Activated CD8-positive, alpha-beta memory T cell treated with anti-CD3 and anti-CD28 coated beads for 48 hours (primary cell): ENCODE measurements at places on chromosomes 7 and 10.
A peak's percentile ranks its signal among the peaks of the same experiment; 100 is the strongest.

DNA sequence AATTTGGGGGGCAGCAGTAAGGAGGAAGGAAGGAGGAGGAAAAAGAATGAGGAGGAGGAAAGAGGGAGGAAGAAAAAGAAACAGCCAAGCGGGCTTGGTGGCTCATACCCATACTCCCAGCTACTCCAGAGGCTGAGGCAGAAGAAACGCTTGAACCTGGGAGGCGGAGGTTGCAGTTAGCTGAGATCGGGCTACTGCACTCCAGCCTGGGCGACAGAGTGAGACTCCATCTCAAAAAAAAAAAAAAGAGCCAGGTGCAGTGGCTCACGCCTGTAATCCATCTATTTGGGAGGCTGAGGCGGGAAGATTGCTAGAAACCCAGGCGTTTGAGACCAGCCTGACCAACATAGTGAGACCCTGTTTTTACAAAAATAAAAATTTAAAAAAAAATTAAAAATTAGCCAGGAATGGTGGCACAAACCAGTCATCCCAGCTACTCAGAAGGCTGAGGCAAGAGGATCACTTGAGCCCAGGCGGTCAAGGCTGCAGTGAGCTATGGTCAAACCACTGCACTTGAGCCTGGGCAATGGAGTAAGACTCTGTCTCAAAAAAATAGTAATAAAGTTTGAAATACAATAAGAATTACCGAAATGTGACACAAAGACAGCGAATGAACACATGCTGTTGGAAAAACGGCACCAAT is 14.1 kb upstream of the CRCP start:
- no peak for DNase-seq

DNA sequence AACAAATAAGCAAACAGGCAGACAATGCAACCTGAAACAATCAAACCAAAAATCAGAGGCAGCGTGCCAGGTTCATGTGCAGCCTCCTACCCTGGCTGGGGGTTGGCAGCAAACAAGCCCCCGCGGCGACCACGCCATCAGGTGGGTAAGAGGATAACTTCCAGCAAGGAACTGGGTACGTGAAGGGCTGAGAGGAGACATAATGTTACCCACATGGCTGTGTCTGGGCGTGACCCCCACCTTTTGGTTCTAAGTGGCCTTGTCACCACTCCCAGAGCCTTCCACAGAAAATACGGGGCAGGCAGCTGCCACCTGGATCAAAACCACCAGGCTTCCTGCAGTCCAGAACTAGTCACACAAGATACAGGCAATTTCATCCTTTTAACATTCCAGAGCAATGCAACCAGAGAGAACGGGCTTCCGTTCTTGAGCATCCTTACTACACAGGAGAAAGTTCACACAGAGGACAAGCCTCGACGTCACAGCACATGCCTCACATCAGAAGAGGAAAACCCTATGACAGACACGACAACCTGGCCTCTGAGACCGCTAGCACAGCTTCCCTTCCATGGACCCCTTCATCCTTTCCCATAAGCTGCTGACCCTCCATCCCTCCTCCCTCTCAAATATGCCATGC is 171.0 kb downstream of the GRID1 start:
- DNase-seq: no peak

GRCh38 chr7:45962861-45963260 is 41.8 kb upstream of the IGFBP3 start:
- no peak for DNase-seq

- no peak for DNase-seq
These were observed 249.2 kb downstream of the DYNC1I1 start for GRCh38 chr7:96021568-96021967.

- DNase-seq: no peak
These were observed 53.2 kb upstream of the SYPL1 start for GRCh38 chr7:106165337-106165736.

- DNase-seq: no peak
These were observed 746 bp upstream of the MRPS16 start for GRCh38 chr10:73253225-73253555.

GRCh38 chr7:35805876-35806275 is 5.0 kb downstream of the SEPTIN7 start:
- no peak for DNase-seq

- no peak for DNase-seq
These were observed 40.4 kb downstream of the PIP4K2A start for GRCh38 chr10:22673785-22674572.

DNA sequence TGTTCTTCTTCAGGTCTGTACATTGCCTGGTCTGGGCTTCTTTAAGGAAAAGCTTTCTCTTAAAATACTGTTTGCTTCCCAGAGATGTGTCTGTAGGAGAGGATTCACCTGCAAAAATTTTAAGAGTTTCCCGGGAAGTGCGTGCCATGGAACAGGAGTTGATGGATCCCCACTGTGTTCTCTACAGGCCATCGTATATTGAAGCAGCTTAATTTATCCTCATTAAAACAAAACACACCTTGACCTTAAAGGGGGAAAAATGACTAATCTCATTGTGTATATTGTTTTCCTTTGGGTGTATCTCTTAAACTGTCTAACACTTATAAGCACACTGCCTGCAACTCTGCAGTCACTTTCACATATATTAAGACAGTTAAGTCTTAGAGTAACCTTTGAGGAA is 111.4 kb downstream of the ST7 start:
- no peak for DNase-seq

GRCh38 chr7:3300221-3300650 is 816 bp upstream of the SDK1 start:
- DNase-seq: no peak

DNA sequence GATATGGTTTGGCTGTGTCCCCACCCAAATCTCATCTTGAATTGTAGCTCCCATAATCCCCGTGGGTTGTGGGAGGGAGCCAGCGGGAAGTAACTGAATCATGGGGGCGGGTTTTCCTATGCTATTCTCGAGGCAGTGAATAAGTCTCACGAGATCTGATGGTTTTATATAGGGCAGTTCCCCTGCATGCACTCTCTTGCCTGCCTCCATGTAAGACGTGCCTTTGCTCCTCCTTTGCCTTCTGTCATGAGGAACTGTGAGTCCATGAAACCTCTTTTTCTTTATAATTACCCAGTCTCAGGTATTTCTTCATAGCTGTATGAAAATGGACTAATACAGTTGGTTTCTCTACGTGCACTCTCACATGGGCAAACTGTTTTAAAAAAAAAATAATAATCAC is 207.7 kb downstream of the SLC25A13 start:
- DNase-seq: no peak

- no peak for DNase-seq
These were observed 74.1 kb upstream of the PARD3 start for GRCh38 chr10:34889004-34889869.

DNA sequence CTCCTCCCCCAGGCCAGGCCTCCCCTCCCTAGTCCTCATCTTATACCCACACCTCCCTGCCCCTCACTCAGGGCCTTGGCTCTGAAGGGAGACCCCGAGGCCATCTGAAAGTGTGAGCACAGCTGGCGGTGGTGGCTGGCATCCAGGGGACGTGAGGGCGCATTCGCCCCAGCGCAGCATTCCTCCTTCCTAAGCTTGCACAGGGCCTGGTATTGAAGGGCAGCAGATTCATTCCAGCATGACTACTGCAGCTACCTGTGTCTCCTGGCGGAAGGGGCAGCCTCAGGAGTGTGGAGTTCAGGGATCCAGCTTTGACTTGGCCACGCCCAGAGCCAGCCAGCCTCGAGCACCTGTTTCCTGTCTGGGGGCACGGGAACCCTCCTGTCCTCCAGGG is 72.6 kb downstream of the PARP12 start:
- no peak for DNase-seq

- DNase-seq: no peak
These were observed 20.4 kb downstream of the ITGB8 start for GRCh38 chr7:20350996-20351692.

- no peak for DNase-seq
These were observed 103.3 kb downstream of the BBS9 start for GRCh38 chr7:33232632-33233145.

DNA sequence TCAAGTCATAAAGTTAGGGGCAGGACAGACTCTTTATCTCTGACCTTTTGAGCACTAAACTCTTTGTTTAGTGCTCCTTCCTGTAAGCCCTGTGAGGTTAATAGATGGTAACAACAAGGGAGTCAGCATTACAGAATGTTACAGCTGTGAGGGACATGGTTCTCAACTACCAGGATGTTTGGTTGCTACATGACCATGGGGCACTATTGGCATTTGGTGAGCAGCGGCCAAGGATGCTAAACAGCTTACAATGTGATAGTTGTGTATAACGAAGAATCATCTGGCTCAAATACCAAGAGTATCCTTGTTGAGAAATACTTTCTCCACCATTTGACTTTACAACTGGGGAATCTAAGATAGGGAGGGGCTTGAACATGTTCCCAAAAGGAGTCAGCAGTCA is 35.4 kb upstream of the HPS1 start:
- DNase-seq: no peak

DNA sequence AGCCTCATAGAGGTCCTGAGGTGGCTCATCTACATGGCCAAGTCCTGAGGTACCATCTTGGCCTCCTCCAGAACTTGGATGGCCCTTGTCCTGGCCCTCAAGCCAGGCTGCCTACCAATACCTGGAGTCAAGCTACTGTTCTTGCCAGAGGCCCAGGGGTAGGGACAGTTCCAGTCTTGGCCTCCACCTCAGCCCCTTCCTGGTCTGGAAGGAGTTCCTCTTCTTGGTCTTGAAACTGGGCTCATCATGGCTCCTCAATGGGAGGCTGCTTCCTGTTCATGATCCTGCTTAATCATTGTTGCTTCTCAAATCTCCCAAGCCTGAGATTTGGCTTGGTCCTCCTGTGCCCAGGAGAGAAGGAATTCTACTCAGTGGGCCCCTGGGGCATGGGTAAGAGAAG is 3.9 kb downstream of the HPS6 start:
- DNase-seq: no peak

- no peak for DNase-seq
These were observed 58.9 kb downstream of the XRCC2 start for GRCh38 chr7:152617056-152617455.

- DNase-seq: no peak
These were observed 98.0 kb upstream of the GATA3 start for GRCh38 chr10:7956508-7956907.

- DNase-seq: no peak
These were observed 38.2 kb downstream of the PPP1R3A start for GRCh38 chr7:113880559-113880958.

DNA sequence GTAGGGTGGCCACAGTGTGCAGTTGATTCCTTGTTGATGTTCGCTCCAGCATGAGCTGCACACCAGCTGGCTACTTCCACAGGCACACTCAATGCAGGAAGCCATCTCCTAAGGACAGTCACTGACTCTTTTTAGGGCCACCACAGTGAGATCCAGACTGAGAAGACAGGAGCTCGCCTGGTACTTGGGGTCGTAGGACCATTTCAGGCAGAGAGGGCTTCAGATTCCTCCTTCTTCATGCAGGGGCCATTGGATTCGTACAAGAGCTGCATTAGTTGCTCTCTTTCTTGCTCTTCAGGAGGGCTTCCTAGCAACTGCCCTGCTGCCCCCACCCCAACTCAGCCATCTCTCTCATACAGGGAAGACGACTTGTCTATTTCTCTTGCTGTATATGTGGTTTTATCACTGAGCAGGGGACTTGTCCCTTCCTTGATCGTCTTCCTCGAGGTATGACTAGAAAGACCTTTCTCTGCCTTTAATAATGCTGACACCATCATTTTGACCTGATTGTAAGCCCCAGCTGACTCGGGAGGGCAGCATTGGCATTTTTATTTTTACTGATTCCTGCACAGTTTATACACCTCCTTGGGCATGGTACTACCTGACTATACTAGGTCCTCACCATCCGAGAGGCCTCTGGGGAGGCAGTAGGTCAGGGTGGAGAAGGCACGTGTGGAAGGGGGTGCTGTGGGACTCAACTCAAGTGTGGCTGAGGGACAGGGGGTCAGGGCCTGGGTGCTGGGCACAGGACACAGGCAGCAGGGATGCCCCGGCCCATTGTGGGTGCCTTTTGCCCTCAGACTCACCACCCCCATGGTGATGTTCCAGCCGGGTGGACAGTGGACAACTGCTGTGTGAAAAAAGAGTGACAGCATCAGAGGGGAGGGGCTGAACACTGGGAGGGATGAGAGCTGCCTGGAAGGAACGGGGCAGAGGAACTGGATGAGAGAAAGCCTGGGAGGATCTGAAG is 136.7 kb upstream of the ZNF746 start:
- no peak for DNase-seq

- DNase-seq: no peak
These were observed 17.7 kb downstream of the CCL24 start for GRCh38 chr7:75795831-75796285.

GRCh38 chr7:41438705-41439514 is 264.0 kb downstream of the INHBA start:
- DNase-seq: no peak

GRCh38 chr7:110839866-110840265 is 251.1 kb upstream of the LRRN3 start:
- DNase-seq: no peak

- DNase-seq: no peak
These were observed 16.8 kb downstream of the GPR146 start for GRCh38 chr7:1061180-1061579.

GRCh38 chr10:48509974-48510692 is 94.7 kb downstream of the ARHGAP22 start:
- no peak for DNase-seq

DNA sequence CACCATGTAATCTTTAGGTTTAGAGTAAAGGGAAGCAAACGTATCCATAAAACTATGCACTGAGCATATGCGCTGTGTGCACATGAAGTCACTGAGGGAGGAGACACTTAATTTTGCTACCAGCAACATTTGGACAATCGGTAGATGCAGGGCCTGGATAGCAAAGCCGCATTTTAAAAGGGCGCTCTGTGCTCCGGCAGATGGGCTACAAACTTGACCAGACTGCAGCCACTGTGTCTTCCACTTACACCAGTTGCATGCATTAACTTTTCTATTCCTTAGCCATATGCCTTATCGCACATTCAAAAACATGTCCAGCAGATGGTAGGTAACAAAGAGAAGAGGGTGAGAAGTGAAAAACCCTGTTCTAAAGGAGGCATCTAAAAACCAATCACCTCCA is 18.3 kb downstream of the FAM171A1 start:
- DNase-seq: no peak

GRCh38 chr7:27419581-27420177 is 177.1 kb downstream of the EVX1 start:
- DNase-seq: no peak

DNA sequence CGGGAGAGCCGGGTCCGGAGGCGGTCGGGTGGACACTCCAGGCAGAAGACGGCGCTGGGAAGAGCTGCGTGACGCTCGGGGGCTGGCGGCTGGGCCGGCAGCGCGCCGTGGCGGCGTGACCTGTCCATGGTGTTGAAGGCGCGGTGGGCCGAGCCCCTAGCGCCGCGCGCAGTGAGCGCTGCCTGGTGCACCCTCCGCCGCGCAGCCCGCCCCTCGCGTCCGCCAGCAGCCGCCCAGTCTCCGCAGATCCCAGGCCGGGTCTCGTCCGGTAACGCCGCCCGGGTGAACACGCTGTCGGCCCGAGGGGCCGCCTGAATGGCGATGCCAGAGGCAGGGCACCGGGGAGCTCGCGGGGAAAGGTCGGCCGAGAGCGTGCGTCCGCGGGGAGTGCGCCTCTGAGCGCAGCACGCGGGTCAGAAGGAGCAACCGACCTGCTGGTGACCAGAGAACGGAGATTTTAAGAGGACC is 657 bp upstream of the TMEM178B start:
- DNase-seq: peak; percentile 7

- DNase-seq: no peak
These were observed 117.7 kb downstream of the RSU1 start for GRCh38 chr10:16699435-16700057.
